Central memory CD8-positive, alpha-beta T cell (primary cell): ENCODE measurements at places on chromosomes 4 and X.
A peak's percentile ranks its signal among the peaks of the same experiment; 100 is the strongest.

DNA sequence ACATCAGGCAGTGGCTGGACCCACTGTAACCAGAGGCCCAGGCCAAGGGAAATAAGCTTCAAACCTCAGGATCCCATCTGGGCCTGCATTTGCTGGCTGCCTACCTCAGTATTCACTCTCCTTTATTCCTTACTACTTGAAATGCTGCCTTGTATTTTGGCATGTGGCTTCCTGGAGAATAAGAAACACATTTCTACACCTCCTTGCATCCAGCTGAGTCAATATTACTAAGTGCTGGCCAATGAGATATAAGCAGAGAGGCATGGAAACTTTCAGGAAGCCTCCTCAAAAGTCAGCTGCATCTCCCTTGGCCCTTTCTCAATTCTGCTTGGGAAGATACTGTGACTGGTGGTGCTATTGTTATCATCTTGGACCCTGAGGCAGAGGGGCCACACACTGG, 59.8 kb upstream of the RELL1 start:
- H3K36me3 ChIP-seq = no peaks in the 10 kb centered on the region
- no peak for DNase-seq
- H3K27ac ChIP-seq = no peak overlapping the region
- H3K27me3 ChIP-seq = peaks cover 9% of the 10 kb centered on the region

- no peaks in the 10 kb centered on the region for H3K27me3 ChIP-seq
- H3K27ac ChIP-seq = no peak overlapping the region
- no peaks in the 10 kb centered on the region for H3K36me3 ChIP-seq
- no peak overlapping the region for H3K4me3 ChIP-seq
Measured at GRCh38 chrX:68060506-68061205, 372.6 kb downstream of the OPHN1 start.

DNA sequence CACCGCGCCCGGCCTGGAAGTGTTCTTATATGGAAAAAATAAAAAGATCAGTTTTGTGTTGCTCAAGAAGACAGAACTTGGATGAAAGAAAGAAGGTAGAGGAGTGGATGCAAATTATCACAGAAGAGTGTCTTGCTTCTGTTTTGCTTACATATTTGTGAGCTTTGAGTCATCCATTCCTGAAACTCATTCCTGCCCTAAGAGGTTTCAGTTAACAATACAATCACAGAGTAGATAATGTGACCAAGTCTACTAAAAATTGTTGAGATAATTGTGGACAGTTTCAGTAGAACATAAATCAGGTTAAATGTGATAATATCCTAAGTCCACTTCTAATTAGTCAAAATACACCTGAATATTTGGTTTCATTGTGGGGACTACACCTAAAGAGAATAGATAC, 26.4 kb upstream of the LRCH2 start:
- H3K27ac ChIP-seq = no peak overlapping the region
- H3K4me1 ChIP-seq = no peaks in the 10 kb centered on the region
- no peak overlapping the region for H3K4me3 ChIP-seq
- H3K36me3 ChIP-seq = no peaks in the 10 kb centered on the region

DNA sequence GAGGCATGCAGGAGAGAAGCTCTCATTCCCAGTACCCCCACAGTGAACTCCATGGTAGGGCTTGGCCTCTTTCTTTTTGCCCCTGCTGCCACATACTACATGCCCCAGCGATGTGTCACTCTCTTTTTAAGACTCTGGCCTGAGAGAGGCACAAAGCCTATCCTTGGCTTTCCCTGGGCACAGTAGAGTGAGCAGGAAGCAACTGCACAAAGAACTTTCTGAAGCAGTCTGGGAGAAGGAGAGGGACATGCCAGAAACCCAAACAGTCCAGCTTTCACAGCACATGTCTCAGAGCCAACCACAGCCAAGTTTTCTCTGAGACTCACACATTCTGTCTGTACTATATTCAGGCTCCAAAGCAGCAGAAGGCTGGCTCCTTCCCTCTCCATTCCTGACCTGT, 7.9 kb upstream of the NALF2 start:
- no peak overlapping the region for H3K4me3 ChIP-seq
- H3K27ac ChIP-seq = no peak overlapping the region
- DNase-seq = no peak
- H3K36me3 ChIP-seq = no peaks in the 10 kb centered on the region
- no peaks in the 10 kb centered on the region for H3K4me1 ChIP-seq
- peaks cover 10% of the 10 kb centered on the region for H3K27me3 ChIP-seq

- peaks cover 41% of the 10 kb centered on the region for H3K27me3 ChIP-seq
- no peaks in the 10 kb centered on the region for H3K4me1 ChIP-seq
- no peak for DNase-seq
- H3K27ac ChIP-seq = no peak overlapping the region
- no peak overlapping the region for H3K4me3 ChIP-seq
- no peaks in the 10 kb centered on the region for H3K36me3 ChIP-seq
Measured at GRCh38 chr4:128227991-128228571, 59.5 kb downstream of the PGRMC2 start.

DNA sequence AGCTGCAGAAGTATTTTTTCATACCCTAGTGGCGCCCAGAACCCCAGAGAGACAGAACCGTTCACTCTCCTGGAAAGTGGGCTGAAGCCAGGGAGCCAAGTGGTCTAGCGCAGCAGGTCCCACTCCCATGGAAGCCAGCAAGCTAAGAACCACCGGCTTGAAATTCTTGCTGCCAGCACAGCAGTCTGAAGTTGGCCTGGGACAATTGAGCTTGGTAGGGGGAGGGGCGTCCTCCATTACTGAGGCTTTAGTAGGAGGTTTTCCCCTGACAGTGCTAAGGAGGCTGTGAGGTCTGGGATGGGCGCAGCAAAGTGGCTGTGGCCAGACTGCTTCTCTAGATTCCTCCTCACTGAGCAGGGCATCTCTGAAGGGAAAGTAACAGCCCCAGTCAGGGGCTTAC, 84.5 kb upstream of the ATXN3L start:
- H3K27me3 ChIP-seq = no peaks in the 10 kb centered on the region
- no peaks in the 10 kb centered on the region for H3K36me3 ChIP-seq
- H3K4me3 ChIP-seq = no peak overlapping the region
- DNase-seq = no peak

DNA sequence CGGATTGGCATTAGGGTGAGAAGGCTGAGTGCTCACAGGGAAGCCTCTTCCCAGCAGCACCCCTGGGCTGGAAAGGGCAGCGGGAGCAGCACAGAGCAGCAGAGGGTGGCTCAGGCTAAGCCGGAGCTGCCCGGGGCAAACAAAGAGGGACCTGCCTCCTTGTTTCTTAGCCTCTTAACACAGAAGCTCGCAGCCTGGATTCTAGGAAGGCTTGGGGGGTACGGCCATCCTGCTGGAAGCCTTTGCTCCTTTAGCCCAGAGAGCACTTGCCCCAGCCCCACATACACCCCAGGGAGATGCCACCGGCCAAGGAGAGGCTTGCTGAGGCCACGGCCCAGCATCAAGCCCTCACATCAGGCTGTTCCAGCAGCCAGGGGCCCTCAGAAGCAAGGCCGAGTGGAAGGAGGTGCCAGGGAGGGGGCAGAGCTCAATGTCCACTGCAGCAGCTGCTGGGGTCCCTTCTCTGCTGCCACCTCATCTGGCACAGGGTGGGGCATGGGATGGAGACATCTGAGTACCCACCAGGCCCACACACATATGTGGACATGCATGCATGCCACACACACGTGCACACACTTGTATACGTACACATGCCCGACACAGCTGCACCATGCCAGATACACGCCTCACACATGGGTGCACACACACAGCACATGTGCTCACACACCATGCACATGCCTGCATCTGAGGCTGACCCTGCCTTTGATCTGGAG, 20.3 kb upstream of the SPON2 start:
- peaks cover 13% of the 10 kb centered on the region for H3K36me3 ChIP-seq
- peak; percentile 8 for DNase-seq
- H3K4me3 ChIP-seq = no peak overlapping the region
- peaks cover 39% of the 10 kb centered on the region for H3K4me1 ChIP-seq
- H3K27me3 ChIP-seq = no peaks in the 10 kb centered on the region

GRCh38 chr4:25171201-25171865, 11.1 kb upstream of the SEPSECS start:
- no peak overlapping the region for H3K4me3 ChIP-seq
- no peaks in the 10 kb centered on the region for H3K27me3 ChIP-seq
- peaks cover 24% of the 10 kb centered on the region for H3K4me1 ChIP-seq
- H3K36me3 ChIP-seq = peaks cover 6% of the 10 kb centered on the region
- no peak for DNase-seq

- DNase-seq = no peak
- no peak overlapping the region for H3K27ac ChIP-seq
- peaks cover 3% of the 10 kb centered on the region for H3K36me3 ChIP-seq
- H3K4me1 ChIP-seq = no peaks in the 10 kb centered on the region
- no peak overlapping the region for H3K4me3 ChIP-seq
Measured at GRCh38 chr4:108035691-108036090, 46.0 kb downstream of the HADH start.

- H3K4me1 ChIP-seq = peaks cover 5% of the 10 kb centered on the region
- no peaks in the 10 kb centered on the region for H3K36me3 ChIP-seq
- peaks cover 42% of the 10 kb centered on the region for H3K27me3 ChIP-seq
- no peak overlapping the region for H3K4me3 ChIP-seq
- no peak overlapping the region for H3K27ac ChIP-seq
Measured at GRCh38 chr4:16293210-16293838, 67.1 kb upstream of the TAPT1 start.

- no peaks in the 10 kb centered on the region for H3K36me3 ChIP-seq
- no peak overlapping the region for H3K4me3 ChIP-seq
- no peak overlapping the region for H3K27ac ChIP-seq
- DNase-seq = no peak
- H3K4me1 ChIP-seq = no peaks in the 10 kb centered on the region
Measured at GRCh38 chr4:59655996-59656395, 1544.1 kb upstream of the ADGRL3 start.

DNA sequence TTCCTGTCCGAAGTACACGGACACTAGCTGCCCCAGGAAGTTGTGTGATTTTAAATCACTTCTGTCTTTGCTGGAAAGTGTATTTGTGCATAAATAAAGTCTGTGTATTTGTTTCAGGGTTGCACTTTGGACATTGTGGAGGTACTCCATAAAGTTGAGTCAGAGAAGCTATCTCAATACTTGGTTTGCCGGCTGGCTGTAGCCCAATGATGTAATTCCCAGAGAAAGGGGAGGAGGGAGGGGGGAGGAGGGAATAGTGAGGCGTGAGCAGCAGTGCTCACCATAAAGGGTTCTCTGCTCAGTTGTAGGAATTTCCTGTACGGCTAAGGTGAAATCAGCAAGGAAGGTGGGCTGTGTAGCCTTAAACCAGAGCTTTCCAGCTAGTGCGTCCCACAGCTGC, 7.5 kb downstream of the APEX2 start:
- no peak overlapping the region for H3K4me3 ChIP-seq
- peaks cover 15% of the 10 kb centered on the region for H3K36me3 ChIP-seq
- peaks cover 9% of the 10 kb centered on the region for H3K4me1 ChIP-seq
- no peaks in the 10 kb centered on the region for H3K27me3 ChIP-seq
- no peak overlapping the region for H3K27ac ChIP-seq

GRCh38 chr4:188811121-188811520, 671.9 kb downstream of the TRIML1 start:
- H3K4me3 ChIP-seq = no peak overlapping the region
- H3K27ac ChIP-seq = no peak overlapping the region
- no peak for DNase-seq
- no peaks in the 10 kb centered on the region for H3K4me1 ChIP-seq
- H3K27me3 ChIP-seq = no peaks in the 10 kb centered on the region

GRCh38 chr4:68245594-68245993, at the start of gene TMPRSS11B:
TSS of gene TMPRSS11B (minus strand) at chr4:68245694. CDS start at chr4:68245558, 136 bp downstream.
- no peak for DNase-seq
- peaks cover 10% of the 10 kb centered on the region for H3K27me3 ChIP-seq
- no peaks in the 10 kb centered on the region for H3K4me1 ChIP-seq
- H3K4me3 ChIP-seq = no peak within 1 kb of the TSS
- no peak within 1 kb of the TSS for H3K27ac ChIP-seq

DNA sequence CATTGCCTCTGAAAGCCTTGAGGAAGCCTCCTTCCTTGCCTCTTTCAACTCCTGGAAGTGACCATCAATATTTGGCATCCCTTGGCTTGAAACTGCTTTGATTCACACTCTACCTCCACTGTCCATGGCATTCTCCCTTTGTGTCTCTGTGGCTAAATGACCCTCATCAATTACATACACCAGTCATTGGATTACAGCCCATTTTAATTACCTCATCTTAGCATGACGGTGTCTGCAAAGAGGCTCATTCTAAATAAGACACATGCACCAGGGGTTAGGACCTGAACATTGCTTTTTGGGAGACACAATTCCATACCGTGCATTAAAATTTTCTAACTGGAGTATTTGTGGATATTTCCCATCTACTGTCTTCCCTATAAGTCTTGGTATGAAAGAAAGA, 60.7 kb upstream of the FAM9A start:
- no peak overlapping the region for H3K27ac ChIP-seq
- no peaks in the 10 kb centered on the region for H3K36me3 ChIP-seq
- DNase-seq = no peak
- no peaks in the 10 kb centered on the region for H3K4me1 ChIP-seq
- no peak overlapping the region for H3K4me3 ChIP-seq

- no peaks in the 10 kb centered on the region for H3K27me3 ChIP-seq
- no peak overlapping the region for H3K27ac ChIP-seq
- H3K36me3 ChIP-seq = no peaks in the 10 kb centered on the region
- H3K4me3 ChIP-seq = no peak overlapping the region
- no peaks in the 10 kb centered on the region for H3K4me1 ChIP-seq
- no peak for DNase-seq
Measured at GRCh38 chr4:126777649-126778048, 855.1 kb upstream of the INTU start.

DNA sequence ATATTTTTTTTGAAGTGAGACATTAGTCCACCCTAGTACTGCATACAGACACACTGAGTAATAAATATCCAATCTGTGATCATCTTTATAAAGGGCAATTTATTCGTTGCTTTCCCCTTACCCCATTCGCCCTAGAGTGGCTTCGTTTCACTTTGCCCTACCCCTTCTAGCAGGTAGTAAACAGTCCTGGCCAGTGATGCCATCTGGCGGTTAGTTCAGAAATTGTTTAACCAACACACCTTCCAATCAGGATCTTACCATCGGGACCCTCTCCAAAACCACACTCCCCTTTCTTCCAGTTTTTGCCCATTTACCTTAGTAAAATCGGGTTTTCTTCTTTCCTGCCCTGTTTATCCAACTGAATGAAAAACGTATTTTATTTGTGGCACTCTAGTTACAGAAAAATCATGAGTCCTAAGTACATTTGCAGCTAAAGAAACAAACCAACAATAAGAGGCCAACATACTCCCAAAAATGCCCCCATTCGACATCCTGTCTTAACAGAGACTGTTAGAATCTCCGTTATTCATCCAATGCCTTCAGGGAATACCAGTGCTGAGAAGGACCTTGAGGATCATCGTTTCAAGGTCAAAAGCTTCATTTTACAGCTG, 2.2 kb downstream of the PPA2 start:
- H3K4me3 ChIP-seq = peak overlapping the region; percentile 60
- peak; percentile 50 for DNase-seq
- no peaks in the 10 kb centered on the region for H3K27me3 ChIP-seq
